ENCODE measurements at places on chromosomes 2 and 18.

DNA sequence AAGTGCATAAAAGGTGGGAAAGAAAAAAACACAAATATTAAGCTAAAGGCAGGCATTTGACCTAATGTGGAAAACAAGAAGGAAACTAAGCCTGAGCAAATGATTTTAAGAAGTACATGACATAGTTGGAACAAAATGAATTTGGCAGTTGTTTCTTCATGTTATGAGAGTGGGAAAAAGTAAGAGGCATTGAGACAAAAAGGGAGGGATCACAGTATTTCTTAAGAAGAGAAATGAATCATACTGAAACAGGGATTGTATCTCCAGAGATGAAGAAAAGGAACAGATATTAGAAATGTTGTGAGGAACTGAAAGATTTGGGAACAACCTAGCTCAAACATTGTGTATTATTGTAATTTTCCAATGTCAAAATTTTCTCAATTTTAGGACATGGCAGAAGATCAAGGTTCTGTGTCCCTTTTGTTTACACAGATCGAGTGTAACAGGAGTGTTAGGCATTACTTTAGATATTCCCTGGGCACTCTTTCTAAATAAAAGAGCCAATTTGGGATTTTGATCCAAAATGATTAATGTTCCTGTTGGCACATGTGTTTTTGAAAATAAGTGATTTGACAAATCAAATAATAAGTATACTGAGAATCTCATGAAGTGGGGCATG, 98.6 kb downstream of the CALCRL start:
- no peak for DNase-seq

DNA sequence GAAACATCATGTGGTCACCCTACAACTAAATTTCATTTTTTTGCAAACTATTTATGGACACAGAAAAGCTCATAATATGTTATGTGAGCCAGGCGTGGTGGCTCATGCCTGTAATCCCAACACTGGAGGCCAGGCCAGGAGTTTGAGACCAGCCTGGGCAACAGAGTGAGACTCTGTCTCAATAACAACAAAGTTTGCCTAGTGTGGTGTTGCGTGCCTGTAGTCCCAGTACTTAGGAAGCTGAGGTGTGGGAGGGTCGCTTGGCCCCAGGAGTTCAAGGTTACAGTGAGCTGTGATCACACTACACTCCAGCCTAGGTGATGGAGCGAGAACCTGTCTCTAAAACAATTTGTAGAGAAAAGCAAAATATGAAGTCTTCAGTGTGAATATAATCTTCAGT, 5.8 kb downstream of the IAH1 start:
- no peak for DNase-seq

DNA sequence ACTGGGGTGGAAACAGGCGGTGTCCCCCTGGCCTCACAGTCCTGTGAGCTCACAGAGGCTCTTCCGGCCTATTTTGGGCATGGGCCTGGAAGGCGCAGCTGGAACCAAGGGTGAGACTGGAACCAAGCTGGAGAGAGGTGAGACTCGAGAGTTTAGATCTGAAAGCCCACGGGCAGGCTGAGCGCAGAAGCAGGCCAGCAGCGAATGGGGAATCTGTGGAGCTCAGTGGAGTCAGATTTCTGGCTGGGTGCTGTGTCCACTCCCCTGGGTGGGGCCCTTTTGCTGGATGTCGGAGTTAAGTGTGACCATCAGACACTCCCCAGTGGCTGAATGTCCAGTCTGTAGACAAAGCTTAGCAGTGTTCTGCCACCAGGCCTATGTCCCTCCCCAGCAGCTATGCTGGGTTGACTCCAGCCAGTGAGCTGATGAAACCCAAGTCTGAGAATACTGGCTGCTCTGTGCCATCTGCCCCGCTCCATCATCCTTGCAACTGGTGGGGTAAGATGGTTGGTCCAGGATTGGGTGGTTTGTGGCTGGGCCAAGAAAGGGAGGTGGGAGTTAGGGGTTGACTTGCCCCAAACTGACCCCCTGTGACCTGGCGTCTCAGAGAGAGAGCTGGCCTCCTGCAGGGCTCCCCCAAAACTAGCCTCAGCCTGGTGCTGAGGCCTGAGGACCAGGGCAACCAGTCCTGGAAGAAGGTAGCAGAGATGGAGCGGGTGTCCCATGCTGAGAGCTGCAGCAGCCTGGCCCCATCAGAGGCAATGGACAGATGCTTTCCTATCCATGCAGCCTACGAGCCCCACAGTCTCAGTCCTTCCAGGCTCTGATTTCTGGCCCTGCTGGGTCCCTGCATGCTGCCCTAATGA, 34.4 kb downstream of the CYP26B1 start:
- DNase-seq = no peak

DNA sequence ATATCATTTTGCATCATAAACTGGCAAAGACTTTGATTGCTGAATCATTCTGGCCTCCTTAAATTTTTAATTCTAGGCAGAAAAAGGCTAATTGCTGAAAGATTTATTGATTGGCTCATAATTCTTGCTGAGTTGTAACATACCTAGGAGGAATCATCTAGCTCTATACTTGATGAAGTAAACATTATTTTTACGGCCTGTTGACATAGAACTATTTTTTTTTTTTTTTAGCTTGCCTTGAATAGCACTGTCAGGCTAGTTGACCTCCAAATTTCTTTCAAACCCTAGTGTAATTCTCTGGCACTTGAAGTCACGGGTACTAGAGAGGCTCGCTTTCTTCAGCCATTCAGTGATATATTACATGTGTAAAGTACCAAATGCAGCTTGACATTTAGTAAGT, 2.8 kb downstream of the SERPINB12 start:
- DNase-seq = no peak

DNA sequence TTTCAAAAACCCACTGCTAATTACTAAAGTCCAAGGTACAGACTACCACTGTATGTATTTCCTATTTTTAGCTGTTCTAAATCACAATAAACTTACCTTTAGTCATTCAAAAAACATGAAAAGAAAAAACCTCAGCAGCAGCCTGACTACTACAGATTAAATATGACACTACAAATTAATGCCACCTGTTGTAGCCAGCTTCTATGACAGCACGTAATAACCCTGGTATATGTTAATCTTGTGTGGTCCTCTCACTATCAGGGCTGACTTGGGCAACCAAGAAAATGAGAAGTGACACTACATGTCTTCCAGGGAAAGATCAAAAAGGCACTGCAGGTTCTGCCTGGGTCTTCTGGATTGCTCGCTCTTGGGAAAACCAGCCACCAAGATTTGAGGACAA, 90.6 kb upstream of the FAM124B start:
- DNase-seq = no peak

GRCh38 chr2:239594019-239594771, 193.4 kb upstream of the HDAC4 start:
- no peak for DNase-seq

DNA sequence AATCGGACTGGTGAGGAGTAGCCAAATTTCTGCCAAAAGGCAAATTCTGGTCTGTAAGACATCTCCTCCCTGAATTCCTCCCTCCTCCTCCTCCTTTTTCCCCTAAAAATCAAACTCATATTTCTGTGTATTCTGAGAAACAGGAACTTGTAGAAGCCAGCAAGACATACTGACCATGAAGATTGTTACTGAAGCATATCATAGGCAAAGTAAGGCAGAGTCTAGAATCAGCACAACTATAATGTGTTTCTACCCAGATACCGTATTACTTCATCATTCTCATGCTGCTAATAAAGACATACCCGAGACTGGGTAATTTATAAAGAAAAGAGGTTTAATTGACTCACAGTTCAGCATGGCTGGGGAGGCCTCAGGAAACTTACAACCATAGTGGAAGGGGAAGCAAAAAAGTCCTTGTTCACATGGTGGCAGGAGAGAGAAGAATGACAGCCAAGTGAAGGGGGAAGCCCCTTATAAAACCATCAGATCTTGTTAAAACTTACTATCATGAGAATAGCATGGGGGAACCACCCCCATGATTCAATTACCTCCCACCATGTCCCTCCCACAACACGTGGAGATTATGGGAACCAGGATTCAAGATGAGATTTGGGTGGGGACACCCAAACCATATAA, 24.9 kb upstream of the EPC2 start:
- DNase-seq = no peak

- DNase-seq = no peak
These were observed 171.2 kb downstream of the ANTXR1 start for GRCh38 chr2:69184224-69184623.

- no peak for DNase-seq
These were observed at the start of gene GYPC for GRCh38 chr2:126655500-126656430. GYPC (plus strand) TSS chr2:126656158; CDS start chr2:126656264, 106 bp downstream.

GRCh38 chr18:21105936-21106335, 5.7 kb downstream of the ROCK1 start:
- no peak for DNase-seq

DNA sequence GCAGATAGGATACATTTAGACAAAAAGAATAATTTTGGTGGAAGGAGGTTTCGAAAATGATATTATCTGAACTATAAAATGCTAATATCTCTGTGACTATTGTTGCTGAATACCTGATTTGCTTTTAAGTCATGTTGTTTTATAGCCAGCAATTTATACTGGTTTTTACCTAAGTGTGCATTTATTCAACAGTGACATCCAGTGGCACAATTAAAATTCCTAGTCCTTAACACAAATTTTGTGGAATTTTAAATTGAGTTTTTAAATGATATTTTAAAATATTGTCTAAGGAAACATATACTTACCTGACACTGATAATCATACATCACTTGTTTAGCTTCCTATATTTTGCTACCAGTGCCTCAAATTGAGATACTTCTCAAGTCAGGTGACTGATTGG, 144.8 kb downstream of the ARHGAP28 start:
- DNase-seq = no peak

- DNase-seq = no peak
These were observed 41.1 kb upstream of the NAB1 start for GRCh38 chr2:190607657-190608357.

DNA sequence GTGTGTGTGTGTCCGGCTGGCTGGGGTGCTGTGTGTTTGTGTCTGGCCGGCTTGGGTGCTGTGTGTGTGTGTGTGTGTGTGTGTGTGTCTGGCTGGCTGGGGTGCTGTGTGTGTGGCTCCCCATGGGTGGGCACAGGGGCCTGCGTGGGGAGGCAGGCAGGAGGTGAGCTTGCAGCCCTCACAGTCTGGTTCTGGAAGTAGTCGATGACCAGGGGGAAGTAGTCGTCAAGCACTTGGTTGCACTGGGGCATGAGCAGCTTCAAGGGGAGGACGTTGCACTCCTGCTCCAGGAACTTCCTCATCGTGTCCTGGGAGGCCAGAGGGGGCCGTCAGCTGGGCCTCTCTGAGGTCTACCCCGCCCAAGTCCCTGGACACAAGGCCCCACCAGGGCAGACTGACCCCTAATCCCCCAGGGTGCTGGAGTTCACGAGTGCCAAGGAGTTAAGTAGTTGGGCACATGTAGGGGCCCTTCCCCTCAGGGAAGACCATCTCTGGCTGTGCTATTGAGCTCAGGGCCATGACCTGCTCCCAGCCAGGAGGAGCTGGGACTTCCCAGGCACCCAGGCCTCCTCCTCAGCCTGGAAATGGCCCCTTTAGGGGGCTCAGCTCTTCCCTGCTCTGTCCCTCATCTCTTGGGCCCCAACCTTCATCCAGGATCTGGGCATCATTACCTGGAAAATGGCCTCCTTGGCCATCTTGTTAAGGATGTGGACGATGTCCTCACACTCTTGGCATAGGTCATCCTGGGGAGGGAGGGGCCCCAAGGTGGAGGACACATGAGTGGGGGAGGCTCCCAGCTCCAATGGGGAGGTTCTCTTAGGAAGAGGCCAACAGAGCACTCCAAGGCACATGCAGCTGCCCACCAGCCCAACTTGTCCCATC, 1.3 kb downstream of the SFTPB start:
- DNase-seq = no peak

- DNase-seq = no peak
These were observed 142.7 kb upstream of the GCFC2 start for GRCh38 chr2:75853436-75853835.

- DNase-seq = no peak
These were observed 474 bp upstream of the GCA start for GRCh38 chr2:162343492-162343823.

GRCh38 chr2:18132697-18133096, 254.2 kb downstream of the KCNS3 start:
- DNase-seq = no peak

- DNase-seq = no peak
These were observed 695.6 kb downstream of the TSN start for GRCh38 chr2:122451040-122451439.

- no peak for DNase-seq
These were observed 62.9 kb upstream of the ASPRV1 start for GRCh38 chr2:70024284-70024683.

DNA sequence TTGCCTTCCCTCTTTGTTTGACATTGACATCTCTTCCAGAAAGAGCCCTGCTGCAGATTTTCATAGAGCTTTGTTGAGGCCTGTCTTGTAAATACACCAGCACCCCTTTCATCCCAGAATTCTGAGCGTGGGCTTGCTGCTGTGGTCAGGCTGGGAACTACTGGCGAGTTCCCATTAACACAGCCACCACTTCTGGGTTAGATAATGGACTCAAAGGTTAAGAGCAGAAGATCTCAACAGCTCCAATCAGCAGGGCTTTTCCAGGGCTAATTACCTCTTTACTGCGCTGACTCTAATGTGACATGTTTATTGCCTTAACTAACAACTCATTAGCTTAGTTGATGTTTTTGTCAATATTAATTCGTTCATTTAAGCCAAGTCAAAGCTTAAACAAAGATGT, 235.9 kb upstream of the BOD1L2 start:
- DNase-seq = no peak

DNA sequence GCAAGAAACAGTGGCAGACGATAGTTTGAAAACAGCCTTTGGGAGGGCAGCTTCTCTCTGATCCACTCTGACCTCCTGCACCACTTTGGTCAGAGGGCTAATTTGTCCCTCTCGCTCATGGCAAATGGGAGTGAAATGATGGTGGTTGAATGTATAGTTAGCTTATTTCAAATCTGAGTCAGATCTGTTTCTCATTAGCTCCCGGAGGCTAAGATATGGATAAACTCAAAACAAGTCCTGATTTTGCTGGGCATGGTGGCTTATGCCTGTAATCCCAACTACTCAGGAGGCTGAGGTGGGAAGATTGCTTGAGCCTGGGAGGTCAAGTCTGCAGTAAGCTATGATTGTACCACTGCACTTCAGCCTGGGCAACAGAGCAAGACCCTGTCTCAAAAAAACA, 145.0 kb downstream of the ALK start:
- DNase-seq = no peak

GRCh38 chr2:97724946-97725688, 11.7 kb downstream of the ZAP70 start:
- DNase-seq = no peak

- no peak for DNase-seq
These were observed 3.2 kb downstream of the ID2 start for GRCh38 chr2:8684878-8685696.

- no peak for DNase-seq
These were observed 772.6 kb downstream of the TSN start for GRCh38 chr2:122528061-122528460.

GRCh38 chr2:158732573-158733429, 62.3 kb upstream of the DAPL1 start:
- no peak for DNase-seq

DNA sequence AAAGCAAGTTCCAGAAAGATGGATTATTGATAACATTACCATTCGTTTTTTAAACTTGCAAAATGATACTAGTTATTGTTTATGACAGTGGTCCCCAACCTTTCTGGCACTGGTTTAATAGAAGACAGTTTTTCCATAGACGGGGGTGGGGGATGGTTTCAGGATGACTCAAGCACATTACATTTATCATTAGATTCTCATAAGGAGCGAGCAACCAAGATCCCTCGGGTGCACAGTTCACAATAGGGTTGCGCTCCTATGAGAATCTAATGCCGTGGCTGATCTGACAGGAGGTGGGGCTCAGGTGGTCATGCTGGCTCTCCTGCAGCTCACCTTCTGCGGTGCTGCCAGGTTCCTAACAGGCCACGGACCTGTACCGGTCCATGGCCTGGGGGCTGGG, 86.2 kb downstream of the BCL2 start:
- no peak for DNase-seq

Measured in stimulated activated CD8-positive, alpha-beta memory T cell treated with anti-CD3 and anti-CD28 coated beads, Interleukin-7, amount 100 ng/mL, for 1 hour (primary cell).